ENCODE measurements at places on chromosomes 5 and 9.

DNA sequence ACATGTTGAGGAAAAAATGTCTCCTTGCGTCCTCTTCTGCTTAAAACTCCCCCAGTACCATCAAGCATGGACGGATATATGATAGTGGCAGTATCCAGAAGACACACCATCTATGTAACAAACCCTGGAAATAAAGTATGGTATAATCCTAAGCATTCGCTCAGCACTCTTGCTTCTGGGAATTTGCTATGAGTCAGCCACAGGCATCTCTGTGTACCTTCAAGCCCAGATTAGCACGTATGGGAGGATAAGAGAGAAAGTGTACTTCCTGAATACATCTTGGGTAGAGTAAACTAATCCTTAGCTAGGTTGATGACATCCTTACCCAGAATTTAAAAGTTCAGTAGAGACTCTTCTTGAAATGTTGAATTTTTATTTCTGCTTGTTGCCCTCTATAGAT is 71.2 kb downstream of the GHR start:
- no peak for DNase-seq

GRCh38 chr9:122819791-122820489 is 8.4 kb downstream of the PDCL start:
- no peak for DNase-seq

- no peak for DNase-seq
Measured at GRCh38 chr5:58912116-58912515, 329.2 kb downstream of the RAB3C start.

DNA sequence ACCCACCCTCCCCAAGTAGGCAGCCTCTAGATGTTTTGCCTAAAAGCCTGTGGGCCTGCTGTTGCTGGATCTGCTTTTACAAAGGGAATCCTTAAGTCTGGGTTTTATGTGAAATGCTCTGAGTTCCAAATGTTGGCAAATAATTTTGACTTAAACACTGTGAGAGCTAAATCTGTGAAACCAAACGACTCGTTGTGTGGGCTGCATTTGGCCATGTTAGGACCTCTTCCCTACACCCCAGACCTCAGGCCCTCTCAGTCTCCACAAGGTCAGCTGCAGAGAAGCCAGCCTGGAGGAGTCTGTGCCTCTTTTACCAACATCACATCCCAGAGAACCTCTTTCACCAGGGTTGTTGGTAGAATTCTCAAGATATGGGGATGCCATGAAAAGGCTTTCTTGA is 9.4 kb downstream of the LCP2 start:
- no peak for DNase-seq

DNA sequence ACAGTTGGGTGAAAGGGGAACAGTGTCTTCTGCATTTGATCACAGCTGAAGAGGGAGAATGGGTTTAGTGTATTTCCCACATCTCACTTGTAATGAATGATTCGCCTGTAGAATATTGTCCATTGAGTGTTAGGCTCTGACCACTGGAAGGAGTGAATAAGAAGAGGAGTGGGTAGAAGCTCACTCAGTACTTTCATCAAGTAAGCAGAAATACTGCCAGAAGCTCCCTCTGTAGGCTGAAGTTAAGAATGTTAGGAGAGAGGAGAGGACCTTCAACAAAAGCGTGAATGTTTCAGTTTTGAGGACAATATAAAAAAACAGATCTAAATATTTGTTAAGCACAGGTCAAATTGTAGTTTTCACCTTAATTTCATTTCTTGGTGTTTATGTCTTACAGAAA is 27.5 kb downstream of the FSD1L start:
- DNase-seq, result no peak

Measured in stimulated activated CD4-positive, alpha-beta T cell treated with anti-CD3 and anti-CD28 coated beads, Interleukin-1b, Interleukin-23, amount 100 ng/mL, for 1 hour (primary cell).